ENCODE measurements at places on chromosomes 1 and 21.

- DNase-seq = peak; percentile 57
These were observed 226.4 kb upstream of the DPYD start for GRCh38 chr1:98147280-98147679.

GRCh38 chr1:94723894-94724293 lies 96.3 kb upstream of the SLC44A3 start:
- no peak for DNase-seq

DNA sequence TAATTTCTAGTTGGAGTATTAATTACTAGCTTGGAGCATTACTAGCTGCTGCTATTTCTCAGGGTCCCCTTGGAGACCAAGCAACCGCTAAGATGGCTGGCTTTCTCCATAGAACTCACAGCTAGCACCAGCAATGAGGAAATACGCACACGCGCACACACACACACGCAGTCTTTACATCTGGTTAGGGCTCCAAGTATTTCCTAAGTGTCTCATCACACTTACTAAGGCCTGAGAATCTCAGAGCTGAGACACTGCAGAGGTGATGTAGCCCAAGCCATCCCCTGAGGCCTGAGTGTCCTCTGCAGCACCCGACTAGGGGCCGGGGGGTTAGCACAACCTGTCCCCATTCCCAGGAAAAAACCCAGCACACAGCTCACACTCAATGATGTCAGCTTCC lies 42.5 kb downstream of the ITPKB start:
- DNase-seq = peak; percentile 30

DNA sequence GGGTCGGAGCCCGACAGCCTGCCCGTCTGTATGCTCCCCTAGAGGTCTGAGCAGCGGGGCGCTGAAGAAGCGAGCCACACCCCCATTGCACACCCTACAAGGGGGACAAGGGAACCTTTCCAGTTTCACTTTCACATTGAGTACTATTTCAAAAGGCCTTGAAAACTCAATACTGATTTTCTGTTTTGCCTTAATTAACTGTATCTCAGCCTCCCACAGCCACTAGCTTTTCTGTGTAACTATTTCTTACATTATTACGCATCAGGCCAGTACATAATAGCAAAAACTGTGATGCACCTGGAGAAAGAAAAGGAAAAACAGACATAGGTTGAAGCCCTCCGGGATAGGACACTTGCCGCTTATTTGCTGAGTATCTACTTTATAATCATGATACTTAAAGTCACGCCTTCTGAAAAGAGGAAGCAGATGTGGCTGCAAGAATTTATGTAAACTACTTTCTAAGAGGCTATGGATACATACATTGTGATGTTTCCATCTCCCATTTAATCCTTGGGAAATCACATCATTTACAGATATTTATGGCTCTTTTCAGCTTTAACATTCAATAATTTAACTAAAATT lies 1719.5 kb downstream of the MRPL39 start:
- no peak for DNase-seq

- DNase-seq = no peak
These were observed 260.3 kb downstream of the ASTN1 start for GRCh38 chr1:176904057-176904751.

GRCh38 chr1:54248966-54249365 lies 49.0 kb downstream of the MRPL37 start:
- DNase-seq = no peak

GRCh38 chr1:220979371-220979770 lies 100.1 kb downstream of the HLX start:
- no peak for DNase-seq

DNA sequence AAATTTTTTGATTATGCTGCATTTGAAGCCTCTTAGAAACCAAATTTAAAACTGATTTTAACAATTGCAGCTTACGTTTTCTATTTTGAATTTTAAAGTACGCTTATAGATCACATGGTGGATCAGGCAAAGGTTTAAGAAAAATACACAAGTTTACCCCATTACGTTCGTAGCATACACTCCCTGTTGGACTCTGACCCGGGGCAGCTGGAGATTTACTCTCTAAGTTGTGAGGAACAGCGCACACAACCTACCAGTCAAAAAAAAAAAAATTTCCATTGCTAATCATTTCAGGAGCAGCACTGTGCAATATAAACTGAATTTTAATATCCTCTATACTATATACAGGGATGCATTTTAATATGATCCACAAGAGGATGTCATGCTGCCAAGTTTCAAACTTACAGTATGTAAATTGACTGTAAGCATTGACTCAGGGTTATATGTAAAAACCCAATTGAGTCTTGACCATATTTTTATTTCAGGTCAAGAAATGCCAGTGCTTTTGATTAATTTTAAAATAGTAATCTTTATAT lies 20.4 kb downstream of the CSDE1 start:
- no peak for DNase-seq

GRCh38 chr21:33289199-33289819 lies 23.1 kb downstream of the IL10RB start:
- DNase-seq = peak; percentile 91

GRCh38 chr1:51238034-51238403 lies 1.9 kb downstream of the RNF11 start:
- DNase-seq = no peak

DNA sequence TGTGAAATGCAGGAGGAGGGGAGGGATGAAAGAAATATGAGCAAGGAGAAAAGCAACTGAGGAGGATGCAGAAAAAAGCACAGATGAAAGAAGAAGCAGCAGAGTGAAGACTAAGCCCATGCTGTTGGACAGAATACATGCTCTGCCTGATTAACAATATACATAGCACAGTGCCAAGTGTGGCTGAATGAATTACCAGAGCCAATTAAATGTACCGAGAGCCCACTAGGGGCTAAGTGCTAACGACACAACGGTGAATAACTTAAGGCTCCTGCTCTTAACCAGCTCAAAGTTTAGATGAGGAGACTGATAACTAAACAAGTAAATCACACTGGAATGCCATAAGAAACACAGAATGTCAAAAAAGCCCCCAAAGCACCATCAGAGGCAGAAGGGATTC lies 15.6 kb downstream of the CADM3 start:
- no peak for DNase-seq

- no peak for DNase-seq
These were observed 54.2 kb downstream of the KIAA1614 start for GRCh38 chr1:180966744-180967536.

GRCh38 chr1:107570768-107571167 lies 394.2 kb downstream of the VAV3 start:
- DNase-seq = no peak

DNA sequence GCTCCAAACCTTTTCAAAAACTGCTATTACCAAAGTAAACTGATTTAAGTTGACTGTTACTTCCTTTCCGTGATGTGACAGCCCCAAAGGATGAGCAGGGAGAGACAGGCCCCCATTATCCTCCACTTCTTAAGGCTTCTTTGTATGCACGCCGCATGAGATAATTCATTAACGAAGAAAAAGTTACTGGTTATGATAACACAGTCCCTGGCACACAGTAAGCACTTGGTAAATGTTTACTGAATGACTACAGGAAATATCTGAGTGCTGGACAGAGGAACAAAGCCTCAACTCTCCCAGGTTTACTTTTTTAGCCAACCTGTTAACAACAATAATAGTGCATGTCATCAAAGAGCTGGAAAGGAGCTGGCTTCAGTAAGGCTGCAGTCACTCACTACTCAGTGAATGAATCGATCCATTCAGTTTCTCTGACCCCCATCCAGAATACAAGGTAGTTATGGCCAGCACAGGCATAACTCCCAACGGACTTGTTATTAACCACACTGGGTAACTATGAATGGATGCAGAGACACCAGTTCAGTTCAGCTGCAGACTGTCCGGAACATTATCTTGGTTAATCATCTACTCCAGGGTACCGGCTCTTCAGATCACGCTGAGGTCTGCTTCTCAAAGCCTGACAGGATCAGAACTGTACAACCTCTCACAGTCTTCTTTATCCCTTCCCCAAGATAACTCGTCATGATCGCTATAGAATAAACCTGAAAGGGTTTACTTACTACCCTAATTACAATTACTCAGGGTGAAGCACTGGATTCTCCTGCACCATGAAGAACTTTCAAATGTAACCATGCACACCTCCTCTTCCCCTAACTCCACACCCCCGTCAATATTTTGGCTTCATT lies 58.3 kb downstream of the TGFBR3 start:
- no peak for DNase-seq

- no peak for DNase-seq
These were observed 77.4 kb downstream of the ACBD6 start for GRCh38 chr1:180424848-180425457.

- no peak for DNase-seq
These were observed 10.5 kb upstream of the LRRC52 start for GRCh38 chr1:165533254-165533653.

GRCh38 chr1:233523047-233523446 lies 90.9 kb upstream of the KCNK1 start:
- no peak for DNase-seq

DNA sequence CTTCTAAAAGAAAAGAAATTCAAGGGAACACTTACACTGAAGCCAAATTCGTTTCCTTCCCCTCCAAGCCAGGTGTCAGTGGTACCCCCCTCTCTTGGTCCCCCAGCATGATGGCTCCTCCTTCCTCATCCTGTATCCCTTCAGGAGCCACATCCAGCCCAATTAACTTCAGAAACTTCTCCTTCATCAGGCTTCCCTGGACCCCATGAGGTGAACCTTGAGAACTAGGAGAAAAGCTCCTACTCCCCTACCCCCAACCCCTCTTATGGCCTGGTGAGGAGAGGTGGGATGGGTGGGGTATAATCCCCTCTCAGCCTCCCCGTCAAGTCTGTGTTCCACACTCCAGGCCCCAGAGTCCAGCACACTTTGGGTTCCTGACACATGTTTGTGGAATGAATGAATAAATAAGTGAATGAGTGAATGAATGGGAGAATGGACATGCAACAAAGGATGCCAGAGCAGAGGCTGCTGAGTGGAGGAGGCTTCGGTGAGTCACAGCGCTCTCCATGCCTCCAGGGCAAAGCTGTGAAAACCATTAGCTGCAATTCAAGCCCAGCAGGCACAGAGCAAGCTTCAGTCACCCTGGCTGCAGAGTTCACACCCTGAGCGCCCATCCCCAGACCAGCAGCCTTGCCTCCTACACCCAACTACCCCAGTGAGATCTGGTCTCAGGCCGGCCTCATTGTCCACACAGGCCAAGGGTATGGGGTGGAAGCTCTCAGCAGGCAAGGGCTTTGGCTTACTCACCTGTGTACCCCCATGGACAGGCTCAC lies 43.8 kb downstream of the BATF3 start:
- no peak for DNase-seq

GRCh38 chr1:26403656-26404055 lies 7.0 kb upstream of the LIN28A start:
- no peak for DNase-seq

GRCh38 chr1:236705771-236706170 lies 19.5 kb downstream of the ACTN2 start:
- DNase-seq = no peak

GRCh38 chr1:20058531-20058930 lies 11.5 kb upstream of the PLA2G5 start:
- DNase-seq = peak; percentile 69

DNA sequence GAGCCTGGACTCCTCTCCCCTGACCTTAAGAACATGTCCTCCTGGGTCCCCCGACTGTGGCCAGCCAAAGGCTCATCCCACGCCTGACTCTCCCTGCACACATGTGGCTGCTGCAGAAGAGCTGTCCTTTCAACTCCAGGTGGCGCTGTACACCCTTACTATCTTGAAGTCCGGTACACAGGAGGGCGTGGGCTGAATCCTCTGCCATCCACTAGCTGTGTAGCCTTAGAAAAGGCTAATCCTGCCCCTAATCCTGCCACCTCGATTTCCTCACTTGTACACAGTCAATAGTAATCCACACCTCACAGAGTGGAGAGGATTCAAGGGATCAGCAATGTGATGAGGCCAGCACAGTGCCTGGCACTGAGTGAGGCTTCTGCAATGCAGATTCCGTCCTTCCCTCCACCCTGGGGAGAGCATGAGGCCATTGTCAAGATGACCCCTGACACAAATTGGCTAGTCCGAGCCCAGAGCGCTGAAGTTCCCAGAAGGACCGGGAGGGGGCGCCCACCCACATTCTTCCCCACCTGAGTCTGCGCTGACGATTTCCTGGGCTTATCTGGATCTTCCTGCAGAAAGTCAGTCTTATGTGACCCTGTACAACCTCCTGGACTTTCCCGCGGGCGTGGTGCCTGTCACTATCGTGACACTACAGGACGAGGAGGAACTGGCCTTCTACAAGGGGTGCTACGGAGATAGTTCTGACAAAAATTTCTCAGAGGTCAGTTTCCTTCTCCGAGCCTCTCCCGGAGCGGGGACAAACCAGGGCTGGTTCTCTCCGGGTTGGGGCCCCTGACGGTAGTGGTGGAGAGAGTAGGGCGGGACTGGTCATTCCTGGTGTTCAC lies 47.1 kb upstream of the DMBX1 start:
- DNase-seq = peak; percentile 72

GRCh38 chr1:202998836-202999750 lies 8.1 kb upstream of the TMEM183A start:
- DNase-seq = peak; percentile 63

- DNase-seq = no peak
These were observed 54.0 kb upstream of the BOLA1 start for GRCh38 chr1:149845416-149845815.

GRCh38 chr1:228980232-228980937 lies 245.1 kb downstream of the RHOU start:
- DNase-seq = no peak

DNA sequence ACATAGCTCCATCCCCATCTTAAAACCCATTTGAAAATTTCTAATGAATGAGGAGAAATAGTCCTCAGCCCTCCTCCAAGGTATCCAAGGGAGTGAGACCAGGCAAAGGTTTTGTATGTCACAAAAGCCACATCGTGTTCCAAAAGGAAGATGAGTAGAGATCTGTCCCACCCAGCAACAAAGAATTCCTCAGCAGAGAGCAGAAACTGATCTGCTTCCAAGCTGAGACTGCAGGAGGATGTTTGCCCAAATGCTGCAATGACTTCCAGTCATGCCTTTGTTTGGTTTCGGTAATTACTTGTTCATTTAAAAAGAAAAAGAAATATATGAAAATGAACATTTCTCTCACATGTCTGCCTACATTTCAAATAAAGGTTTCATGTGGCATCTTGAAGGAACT lies 186.9 kb downstream of the SETD4 start:
- DNase-seq = no peak

GRCh38 chr21:37907076-37907475 lies 9.2 kb downstream of the KCNJ6 start:
- no peak for DNase-seq

GRCh38 chr1:243628476-243628907 lies 221.6 kb downstream of the AKT3 start:
- DNase-seq = no peak

DNA sequence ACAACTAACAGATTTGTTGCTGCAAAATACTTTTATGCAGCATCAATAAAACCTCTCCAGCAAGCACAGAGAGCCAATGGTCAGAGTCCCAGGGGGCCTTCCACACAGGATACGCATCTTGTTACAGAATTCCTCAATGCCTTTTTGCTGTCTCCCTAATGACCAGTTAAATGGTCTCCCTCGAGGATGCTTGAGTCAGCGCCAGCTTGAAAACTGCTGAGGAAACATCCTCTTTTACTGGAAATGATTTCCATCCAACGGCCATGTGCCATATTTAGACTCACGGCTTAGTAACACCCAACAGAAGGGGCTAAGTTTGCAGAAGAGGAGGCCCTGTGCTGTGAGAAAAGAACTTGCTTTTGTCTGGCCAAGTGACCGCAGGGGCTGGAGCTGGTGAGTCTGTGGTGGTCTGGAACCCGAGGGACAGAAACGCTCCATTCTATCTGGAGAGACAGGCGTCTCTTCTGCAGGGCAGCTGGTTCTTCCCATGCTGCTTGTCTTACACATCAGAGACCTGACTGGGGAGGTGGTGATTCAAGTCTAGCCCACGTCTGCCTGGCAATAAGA lies 496.4 kb downstream of the SETD4 start:
- DNase-seq = peak; percentile 98

Data from fibroblast of lung (primary cell).